ENCODE measurements at places on chromosomes 2 and 18.

- DNase-seq: no peak
Measured at GRCh38 chr2:146927080-146927711, 917.6 kb upstream of the ACVR2A start.

GRCh38 chr18:12314591-12315305 is 6.7 kb downstream of the TUBB6 start:
- DNase-seq: no peak

- peak; percentile 34 for DNase-seq
Measured at GRCh38 chr18:5424903-5425664, 118.7 kb downstream of the EPB41L3 start.

DNA sequence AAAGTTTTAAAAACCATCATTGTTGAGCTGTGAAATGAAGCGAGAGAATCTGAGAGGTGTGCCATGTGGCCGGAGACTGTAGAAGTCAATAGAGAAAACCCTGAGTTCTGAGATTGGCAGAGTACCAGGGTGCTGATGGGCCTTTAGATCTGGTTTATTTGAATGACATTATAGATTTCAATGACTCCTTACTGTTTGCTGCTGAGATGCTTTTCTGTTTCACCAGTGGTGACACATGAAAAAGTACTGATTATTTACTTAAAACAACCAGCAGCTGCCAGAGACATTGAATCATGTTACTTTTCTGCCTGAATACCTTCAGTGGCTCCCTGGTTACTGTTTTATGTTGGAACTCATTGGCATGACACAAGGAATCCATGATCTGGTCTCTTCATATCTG is 602.7 kb upstream of the ZNF804A start:
- no peak for DNase-seq

DNA sequence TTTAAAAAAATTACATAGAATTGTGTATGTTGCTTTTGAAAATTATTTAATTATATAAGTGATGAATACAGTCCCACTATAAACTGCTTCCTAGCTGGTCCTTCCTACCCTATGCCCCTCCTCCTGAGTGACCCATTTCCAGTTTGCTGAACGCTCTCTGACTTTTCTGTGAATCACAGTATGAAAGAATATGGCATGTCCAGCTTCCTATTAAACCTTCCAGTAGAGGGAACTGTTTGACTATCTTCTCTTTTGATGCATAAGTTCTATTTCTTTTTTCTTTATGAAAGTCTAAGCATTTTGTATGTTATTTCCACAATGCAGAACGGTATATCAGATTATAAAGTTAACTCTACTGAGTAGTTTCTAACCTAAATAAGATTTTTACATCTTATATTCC is 41.3 kb downstream of the PSMG2 start:
- peak; percentile 57 for DNase-seq

DNA sequence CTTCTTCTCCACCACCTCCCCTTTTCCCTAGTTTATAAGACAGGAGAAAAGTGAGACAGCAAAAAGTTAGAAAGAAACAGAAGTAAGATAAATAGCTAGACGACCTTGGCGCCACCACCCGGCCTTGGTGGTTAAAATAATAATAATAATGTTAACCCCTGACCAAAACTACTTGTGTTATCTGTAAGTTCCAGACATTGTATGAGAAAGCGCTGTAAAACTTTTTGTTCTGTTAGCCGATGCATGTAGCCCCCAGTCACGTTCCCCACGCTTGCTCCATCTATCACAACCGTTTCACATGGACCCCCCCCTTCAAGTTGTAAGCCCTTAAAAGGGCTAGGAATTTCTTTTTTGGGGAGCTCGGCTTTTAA is 1.5 kb upstream of the BUB1 start:
- DNase-seq: no peak

- peak; percentile 33 for DNase-seq
Measured at GRCh38 chr2:8424997-8425900, 256.6 kb upstream of the ID2 start.

GRCh38 chr2:205776139-205776538 is 93.8 kb downstream of the NRP2 start:
- peak; percentile 6 for DNase-seq

- no peak for DNase-seq
Measured at GRCh38 chr18:25494888-25495287, 142.9 kb upstream of the ZNF521 start.

DNA sequence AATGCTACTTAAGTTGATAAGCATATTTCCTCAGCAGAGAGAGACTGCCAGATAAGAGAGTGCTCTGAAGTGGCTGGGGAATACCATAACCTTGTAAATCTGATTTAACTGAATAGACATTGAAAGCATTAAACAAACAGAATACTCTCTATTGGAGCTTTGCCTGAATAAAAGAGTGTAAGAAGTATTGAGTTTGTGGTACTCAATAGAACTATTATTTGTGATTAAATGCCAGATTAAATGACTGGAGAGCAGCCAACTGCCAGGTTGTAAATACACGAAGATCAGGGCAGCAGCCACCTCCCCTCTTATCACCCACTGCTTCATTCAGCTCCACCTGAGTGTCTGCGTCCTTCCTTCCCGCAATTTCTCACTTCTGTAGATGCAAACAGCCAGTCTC is 373.6 kb downstream of the DCDC2C start:
- no peak for DNase-seq

DNA sequence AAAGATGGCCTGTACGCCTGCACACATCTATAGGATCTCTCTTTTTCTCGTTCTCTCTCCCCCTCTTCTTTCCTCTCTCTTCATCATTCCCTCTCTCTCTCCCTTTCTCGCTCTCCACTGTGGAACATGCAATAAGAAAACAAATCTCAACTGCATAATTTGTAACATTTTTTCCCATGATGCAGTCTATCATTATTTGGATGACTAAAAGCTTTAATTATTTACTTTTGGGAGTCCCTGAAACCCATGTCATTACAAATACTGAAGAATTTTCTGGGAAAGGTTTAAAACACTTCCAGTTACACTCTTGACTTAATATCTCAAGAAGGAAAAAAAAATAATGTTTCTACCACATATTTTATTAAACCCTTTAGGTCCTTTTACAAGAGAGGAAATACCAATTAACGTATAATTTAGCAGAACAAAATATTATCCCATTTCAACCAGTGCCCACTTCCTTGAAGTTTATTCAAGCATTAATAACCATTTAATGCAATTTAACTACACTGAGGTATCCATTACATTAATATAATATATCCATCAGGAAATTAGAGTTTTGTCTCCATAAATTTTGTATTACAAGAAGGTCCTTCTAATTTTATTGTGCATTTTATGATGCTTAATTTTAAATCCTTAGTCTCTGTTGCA is 1615.2 kb upstream of the ACVR2A start:
- no peak for DNase-seq

- no peak for DNase-seq
Measured at GRCh38 chr2:90069290-90069894, 1377.9 kb downstream of the RPIA start.

GRCh38 chr2:33023728-33024500 is 77.2 kb downstream of the LTBP1 start:
- DNase-seq: no peak

- no peak for DNase-seq
Measured at GRCh38 chr2:46562451-46562840, 83.1 kb downstream of the TMEM247 start.

DNA sequence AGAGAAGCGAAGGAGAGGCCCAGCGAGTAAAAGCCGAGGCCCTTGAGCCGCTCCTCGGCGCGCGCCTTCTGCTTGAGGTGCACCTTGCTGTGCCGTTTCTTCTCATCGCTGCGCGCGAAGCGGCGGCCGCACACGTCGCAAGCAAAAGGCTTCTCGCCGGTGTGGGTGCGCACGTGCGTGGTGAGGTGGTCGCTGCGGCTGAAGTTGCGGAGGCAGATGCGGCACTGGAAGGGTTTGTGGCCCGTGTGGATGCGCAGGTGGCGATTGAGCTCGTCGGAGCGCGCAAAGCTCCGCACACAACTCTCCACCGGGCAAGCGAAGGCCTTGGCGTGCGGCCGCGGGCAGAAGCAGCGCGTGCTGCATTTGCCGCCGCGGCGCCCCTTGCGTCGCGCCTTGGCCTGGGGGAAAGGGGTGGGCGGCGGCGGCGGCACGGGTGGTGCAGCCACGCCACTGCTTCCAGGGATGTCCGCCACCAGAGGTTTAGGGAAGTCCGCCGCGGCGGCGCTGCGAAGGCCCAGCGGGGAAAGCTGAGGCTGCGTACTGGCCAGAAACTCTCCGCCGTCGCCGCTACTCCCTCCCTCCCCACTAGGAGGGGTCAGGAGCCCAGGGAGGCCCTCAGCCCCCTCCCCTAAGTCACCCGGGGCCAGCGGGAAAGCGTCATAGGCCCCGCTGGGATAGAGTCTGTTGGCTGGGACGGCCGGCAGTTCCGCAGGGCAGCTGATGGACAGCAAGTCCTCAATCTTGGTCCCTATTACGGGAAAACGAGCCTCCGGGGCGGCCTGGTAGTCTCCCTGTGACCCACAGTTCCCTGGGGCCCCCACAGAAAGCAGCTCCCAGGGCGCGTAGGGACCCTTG is 1.7 kb downstream of the EGR4 start:
- DNase-seq: no peak

GRCh38 chr2:36697424-36698066 is 1.0 kb downstream of the VIT start:
- no peak for DNase-seq

GRCh38 chr2:128988967-128989366 is 670.3 kb upstream of the HS6ST1 start:
- no peak for DNase-seq
